Activated CD4-positive, alpha-beta T cell treated with anti-CD3 and anti-CD28 coated beads, Interleukin-2, Interleukin-6, amounts not matched to agents 100 ng/mL and 50 ng/mL, durations not matched to agents 16 hours and 8 hours (primary cell): ENCODE measurements at places on chromosomes 7 and 10.

DNA sequence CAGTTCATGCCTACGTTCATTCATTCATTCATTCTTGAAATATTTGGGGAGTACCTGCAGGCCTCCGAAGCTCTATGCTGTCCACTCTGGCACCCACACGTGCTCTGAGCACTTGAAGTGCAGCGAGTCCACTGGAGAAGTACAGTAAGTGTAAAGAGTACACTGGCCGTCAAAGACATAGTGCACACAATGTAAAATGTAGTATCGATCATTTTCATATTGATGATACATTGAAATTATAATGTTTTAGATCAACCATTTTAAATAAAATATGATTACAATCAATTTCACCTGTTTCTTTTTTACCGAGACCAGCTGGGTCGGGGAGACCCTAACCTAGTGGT lies 37.0 kb upstream of the PURB start:
- DNase-seq: no peak

- peak; percentile 24 for DNase-seq
These were observed 10.5 kb downstream of the SKAP2 start for GRCh38 chr7:26853788-26854393.

DNA sequence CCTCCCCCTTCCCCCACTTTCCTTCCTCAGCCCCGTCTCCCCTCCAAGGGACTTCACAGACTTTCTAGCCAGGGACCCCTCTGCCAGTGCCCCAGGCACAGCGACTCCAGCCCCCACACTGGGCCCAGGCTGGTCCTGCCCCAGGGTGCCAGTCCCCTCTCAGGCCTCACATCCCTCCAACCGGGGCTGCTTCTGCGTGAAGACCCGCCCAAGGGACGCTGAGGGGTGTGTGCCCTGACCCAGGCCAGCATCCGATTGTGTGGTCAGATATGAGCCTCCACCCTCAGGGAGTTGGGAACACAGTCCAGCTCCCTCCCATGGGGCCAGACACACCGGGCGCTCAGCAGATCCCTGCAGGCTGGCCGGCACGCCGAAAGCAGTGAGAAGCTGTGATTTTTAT lies 97.0 kb downstream of the MICALL2 start:
- DNase-seq: no peak

DNA sequence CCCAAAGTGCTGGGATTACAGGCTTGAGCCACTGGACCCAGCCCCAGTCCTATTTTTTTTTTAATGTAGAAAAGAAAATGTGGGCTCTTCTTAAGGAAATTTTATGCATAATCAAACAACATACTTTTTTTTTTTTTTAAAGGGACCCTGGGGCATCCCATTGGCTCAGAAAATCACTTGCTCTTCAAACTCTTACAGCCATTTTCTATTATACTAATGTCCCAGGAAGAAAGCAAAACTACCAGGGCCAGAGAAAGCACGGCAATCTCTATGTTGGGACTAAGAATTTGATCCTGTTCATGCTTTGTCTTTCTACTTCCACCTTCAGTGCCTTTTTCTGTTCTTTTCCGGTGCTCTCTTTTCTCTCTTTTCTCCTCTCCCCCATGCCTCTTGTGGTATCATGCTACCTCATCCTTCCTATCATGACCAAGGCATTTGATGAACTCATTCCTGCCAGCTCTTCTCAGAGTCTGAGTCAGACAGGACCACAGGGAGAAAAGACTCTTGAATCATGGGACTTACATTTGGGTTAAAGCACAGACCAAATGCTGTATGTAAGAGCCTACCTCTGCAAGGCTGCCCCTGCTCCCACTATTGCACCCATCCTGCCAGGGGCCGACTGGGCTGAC lies 76.4 kb upstream of the CCNY start:
- DNase-seq: peak; percentile 51

GRCh38 chr7:70577078-70577477 lies 554.9 kb upstream of the GALNT17 start:
- no peak for DNase-seq

GRCh38 chr10:89502549-89502948 lies 32.8 kb downstream of the SLC16A12 start:
- DNase-seq: no peak

- DNase-seq: no peak
These were observed 122.4 kb upstream of the PCBD1 start for GRCh38 chr10:71010730-71011129.

DNA sequence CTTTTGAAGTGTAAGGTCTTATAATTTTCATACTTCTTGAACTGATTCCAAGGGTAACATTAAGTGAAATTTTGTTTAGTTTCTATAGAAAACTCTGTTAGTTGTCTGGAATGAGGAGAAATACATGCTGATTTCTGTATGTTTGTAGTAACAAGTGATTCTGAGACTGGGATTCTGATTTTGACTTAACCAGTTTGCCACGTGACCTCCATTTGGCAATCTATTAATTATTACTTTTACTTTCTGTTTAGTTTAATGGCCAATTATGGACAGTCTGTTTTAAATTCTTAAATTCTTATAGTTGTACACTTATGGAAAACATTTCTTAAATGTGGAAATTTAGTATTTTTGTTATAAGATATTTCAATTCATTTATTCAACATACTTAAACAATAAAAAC lies 163.1 kb downstream of the ADK start:
- no peak for DNase-seq

GRCh38 chr10:52436664-52437063 lies 122.6 kb downstream of the DKK1 start:
- no peak for DNase-seq

- DNase-seq: no peak
These were observed 493.2 kb upstream of the KLF6 start for GRCh38 chr10:4278186-4278585.

DNA sequence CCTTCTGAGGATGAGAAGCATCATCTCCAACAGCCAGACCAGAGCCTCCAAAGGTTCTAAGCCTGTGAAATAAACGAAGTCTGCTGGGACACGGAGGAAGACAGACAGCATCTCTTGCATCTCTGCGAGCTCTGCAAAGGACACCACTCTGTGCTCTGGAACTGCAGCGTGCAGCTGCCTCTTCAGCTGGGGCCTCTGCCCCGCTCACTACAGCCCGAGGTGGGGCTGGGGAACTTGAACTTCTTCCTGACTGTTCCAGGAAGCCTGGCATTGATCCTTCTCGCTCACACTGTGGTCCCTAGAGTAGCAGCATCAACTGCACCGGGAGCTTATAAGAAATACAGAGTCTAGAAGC lies 163.3 kb downstream of the USP6NL start:
- DNase-seq: no peak

DNA sequence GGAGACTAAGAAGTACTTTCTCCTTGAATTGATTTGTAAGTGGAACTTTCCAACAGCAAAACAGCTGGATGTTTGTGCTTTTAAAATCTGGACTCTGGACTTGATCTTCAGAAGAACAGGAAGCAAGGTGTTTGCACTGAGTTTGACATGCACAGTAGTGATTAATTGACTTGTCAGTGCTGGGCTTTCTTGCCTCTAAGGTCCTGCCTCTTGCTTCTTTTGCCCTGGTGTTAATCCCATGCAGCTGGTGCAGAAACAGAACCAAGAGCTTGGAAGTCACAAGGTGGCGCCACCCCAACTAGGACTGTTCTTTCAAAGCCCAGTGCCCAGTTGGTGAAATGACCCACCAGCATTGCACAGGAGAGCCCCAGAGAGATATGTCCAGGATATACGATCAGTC lies 66.8 kb upstream of the SEPHS1 start:
- DNase-seq: no peak

DNA sequence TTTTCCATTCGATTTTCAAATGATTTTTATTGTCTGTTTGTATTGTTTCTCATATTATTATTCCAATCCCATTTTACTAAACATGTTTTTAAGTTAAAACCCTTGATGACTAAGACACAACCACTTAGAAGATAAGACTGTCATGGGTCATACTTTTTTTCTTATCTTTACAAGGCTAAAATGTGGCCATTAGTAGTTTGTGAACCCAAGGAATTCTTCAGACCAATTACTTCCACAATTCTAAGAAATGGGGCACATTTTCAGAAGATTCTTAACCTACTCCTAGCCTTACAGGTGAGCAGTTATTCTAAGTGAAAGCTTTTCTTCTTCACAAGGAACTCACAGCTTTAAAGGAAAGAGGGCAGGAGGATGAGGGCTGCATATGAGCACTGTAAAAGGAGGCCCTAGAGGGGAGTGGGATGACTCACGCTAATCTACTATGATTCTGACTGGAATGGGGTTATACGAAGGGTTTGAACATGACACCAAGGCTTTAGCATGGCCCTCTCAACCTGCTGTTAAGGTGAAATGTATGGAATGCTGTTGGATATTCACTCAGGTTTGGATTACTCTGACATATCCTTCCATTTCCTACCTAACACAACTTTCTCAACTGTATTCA lies 81.0 kb downstream of the SORCS1 start:
- no peak for DNase-seq
